ENCODE measurements at places on chromosomes 5 and 9.

- no peak for DNase-seq
Measured at GRCh38 chr9:113919382-113919781, 43.3 kb downstream of the ZNF618 start.

- peak; percentile 24 for DNase-seq
Measured at GRCh38 chr9:117782931-117783788, 79.0 kb downstream of the TLR4 start.

DNA sequence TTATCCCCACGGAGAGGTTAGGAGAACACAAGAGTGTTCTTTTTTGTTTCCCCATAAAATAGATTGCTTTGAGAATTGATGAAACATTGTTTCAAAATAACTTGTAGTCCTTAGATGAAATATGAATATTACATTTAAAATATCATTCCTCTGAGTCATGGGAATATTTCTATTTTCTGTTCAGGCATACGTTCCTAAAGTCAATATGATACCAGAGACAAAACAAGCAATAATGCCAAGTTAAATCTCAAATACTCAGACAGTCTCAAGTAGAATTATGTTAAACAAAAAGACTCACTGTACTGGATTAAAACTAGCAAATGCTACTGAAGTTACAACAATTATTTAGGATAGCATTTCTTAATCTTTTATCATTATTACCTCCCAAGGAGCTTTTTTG is 111.7 kb upstream of the C6 start:
- DNase-seq = no peak

DNA sequence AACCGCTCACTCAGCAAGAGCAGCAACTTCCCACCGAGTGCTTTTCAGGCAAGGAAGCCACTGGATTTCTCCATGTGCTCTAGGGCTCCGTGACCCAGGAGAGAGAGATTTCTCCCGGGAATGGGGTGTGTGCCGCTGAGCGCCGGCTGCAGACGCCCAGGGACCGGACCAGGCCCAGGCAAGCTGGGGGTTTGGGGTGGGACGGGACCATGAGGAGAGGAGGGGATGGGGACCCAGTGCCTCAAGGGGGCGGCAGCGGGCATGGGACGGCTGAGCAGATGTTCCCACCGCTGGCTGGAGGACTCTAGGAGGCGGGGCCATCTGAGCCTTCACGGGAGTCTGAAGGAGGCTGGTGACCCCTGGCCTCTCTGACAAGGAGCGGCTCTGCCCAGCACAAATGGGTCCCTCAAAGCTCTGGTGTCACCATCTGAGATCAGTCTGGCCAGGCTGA is 8.5 kb downstream of the LCN9 start:
- no peak for DNase-seq

DNA sequence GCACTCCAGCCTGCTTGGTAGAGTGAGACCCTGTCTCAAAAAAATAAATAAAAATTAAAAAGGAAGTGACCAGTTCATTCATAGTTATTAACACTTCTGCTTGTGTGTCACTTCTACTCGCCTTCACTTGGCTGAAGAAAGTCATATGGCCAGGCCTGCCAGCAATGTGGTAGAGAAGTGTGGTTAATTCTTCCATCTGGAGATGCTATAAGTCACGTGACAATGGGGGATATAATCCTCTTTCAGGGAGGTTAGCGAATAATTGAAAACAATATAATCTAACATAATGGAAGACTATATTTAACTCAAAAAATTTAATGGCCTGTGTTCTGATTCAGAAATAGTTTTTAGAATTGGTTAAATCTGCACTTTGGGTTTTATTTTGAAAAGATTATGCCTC is 305.6 kb downstream of the DOCK8 start:
- no peak for DNase-seq

- DNase-seq = peak; percentile 38
Measured at GRCh38 chr5:127492854-127493738, 24.3 kb upstream of the PRRC1 start.

- peak; percentile 62 for DNase-seq
Measured at GRCh38 chr9:131008909-131009618, at the start of gene LAMC3. LAMC3 (plus strand) TSS chr9:131009174; CDS start chr9:131009215, 41 bp downstream.

- DNase-seq = no peak
Measured at GRCh38 chr5:156522651-156523529, 195.9 kb downstream of the SGCD start.

DNA sequence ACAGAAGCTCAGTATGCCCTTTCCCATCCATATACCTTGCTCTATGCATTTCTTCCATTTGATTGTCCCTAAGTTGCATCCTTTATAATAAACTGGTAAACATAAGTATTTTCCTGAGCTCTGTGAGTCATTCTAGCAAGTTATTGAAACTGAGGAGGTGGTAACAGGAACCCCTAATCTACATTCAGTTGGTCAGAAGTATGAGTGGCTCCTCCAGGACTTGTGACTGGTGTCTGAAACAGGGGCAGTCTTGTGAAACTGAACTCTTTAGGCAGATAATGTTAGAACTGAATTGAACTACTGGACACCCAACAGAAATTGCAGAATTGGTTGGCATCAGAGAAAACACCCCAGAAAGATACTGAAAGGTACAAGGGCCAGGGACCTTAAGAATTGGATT is 133.1 kb upstream of the POU5F2 start:
- no peak for DNase-seq

DNA sequence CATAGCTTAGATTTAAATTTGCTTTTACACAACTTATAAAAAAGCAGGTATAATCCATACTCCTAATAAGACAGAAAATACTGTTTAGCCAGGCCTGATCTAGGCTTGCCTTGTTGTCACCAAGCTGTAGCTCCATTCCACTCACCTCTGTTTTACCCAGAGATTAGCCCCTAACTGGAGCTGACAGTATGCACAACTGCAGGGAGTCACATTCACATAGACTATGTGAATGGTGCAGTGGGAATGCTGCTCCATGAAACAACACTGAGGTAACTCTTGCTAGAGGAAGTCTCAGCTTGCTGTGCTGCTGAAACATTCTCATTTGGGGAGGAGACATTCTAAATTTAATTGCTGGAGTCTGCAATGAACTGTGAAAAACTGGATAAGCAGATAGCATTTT is 209.1 kb downstream of the TMEM232 start:
- no peak for DNase-seq

- no peak for DNase-seq
Measured at GRCh38 chr9:116393198-116393597, 239.6 kb downstream of the PAPPA start.

DNA sequence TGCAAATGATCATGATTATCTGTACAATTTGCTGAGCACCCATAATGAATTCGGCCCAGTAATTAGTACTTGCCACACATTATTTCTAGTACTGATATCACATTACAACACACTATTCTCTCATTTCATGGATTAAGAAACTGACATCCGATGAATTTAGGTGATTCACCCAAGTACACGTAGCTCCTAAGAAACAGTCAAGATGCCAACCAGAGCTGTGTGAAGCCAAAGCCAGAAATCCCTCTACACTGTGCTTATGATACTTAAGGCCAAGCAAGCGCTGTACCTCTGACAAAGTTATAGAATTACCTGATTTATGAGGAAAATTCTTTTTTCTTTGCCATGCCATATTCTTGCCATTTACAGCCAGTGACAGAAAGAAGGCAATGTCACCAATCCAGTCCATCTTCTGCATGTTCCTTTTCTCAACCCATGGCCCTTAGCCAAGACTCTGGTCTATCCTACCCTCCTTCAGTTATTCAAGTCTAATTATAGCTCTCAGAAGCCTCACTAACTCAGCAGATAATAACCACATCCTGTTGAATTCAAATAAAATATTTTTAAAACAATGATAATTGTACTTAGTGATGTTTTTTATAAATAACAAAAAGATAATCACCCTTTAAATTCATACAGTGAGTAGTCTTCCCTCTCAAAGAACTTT is 74.3 kb upstream of the PTGER4 start:
- DNase-seq = no peak

DNA sequence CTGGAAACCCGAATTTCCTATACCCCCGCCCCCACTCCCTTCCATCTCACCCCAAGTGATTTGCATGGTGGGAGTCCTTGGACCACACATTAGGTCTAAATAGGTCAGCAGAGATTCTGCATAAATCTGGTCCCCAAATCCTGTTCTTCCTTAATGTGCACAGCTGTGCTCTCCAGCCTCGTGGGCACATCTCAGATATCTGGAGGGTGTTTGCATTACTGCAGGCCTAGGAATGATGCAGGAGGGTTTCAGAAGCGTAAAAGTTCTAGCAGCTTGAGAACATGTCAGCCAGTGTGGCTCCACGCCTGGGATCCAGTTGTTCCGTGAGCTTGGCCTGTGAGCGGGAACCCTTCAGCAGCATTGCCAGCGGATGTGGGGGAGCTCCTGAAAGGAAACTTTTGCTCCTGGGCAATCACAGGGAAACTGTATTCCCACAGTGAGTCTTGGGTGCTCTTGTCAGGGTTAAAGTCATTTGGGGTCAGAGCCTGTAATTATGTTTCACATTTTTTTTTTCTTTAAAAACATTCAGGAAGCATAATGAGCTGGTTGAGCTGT is 12.9 kb downstream of the ARHGAP26 start:
- DNase-seq = no peak

DNA sequence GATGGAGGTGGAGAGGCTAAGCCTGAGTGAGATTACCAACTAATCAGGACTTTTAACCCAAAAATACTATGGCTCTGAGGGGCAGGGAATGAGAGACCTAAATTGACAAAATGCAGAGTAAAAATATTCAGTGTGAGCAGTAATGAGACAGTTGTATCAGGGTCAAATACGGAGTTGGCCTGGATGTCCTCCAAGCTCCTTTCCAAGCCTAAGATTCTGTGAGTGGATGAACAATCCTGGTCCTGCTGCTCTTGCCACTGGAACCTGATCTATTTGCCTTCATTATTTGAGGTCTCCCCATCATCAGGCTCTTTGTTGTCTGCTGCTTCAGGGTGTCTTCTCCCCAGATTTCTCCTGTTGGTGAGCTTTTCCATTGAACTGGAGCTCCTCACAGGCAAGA is 1.1 kb downstream of the PDCD1LG2 start:
- DNase-seq = no peak

DNA sequence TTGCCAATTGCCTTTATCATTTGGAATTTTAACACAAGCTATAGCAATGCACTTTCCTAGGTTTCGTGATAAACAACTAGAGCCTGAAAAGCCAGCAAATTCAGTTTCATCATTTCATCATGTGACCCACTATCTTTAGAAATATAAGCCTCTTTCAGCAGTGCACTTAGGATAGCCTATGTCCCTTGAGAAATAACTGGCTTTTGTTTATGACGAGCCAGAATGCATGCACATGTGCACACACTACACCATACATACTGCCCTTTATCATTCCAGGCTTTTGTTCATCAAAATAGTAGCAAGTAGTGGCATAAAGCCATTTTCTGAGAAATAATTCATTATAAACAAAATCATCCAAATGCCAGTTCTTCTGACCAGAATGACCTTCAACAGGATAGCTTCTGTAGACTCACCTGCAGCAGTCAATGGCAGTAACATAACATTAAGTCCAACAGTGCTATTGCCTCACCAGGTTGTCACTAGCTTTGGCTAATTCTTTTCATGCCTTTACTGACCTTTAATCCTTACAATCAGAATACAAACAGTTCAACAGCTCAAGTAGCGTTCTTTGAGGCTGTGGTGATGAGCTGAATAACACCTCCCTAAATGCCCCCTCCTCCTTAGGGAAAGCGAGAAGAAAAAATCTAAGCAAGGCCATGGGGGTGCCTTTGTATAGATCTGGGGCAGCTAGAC is 132.3 kb upstream of the SMARCA2 start:
- DNase-seq = no peak

GRCh38 chr5:169147534-169147933 is 153.4 kb downstream of the SLIT3 start:
- no peak for DNase-seq

GRCh38 chr9:75504721-75505120 is 385.8 kb upstream of the PCSK5 start:
- no peak for DNase-seq

- DNase-seq = no peak
Measured at GRCh38 chr9:81874931-81875330, 53.3 kb upstream of the SPATA31D4 start.

DNA sequence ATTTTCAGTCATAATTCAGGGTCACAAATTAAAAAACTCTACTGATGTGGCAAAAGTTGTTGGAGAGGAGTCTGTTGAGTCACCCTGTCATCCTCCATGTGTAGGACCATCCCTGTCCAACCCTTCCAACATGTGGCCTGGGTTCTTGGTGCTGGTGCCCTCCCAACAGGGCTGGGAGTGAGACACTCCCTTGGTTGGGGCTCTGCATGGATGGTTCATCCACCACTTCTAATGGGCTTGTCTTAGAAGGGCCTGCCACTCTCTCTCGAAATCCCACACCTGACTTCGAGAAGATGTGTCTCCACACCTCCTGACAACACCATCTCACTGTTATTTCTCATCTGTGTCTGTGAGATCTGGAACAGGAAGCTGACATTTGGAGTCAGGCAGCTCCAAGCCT is 312.2 kb upstream of the IRX4 start:
- no peak for DNase-seq

- no peak for DNase-seq
Measured at GRCh38 chr5:104539618-104540350, 977.2 kb upstream of the NUDT12 start.

DNA sequence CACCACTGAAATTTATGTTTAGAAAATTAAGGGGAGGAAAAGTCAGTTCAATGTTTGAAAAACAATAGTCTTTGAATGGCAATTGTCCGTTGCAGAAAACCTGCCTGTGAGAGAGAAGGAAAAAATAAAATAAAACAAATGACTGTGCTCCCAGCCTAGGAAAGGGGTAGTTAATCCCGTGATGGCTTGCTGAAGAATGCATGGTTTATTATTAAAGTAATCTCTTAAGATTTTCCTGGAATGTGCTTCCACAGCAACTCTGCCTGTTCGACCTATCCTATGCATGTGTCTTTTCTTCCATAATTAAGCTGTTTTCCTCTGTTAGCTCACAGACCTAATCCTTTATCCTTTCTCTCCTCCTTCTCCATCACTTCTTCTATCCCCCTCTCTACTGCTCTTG is 2.4 kb upstream of the DAB2 start:
- DNase-seq = no peak

DNA sequence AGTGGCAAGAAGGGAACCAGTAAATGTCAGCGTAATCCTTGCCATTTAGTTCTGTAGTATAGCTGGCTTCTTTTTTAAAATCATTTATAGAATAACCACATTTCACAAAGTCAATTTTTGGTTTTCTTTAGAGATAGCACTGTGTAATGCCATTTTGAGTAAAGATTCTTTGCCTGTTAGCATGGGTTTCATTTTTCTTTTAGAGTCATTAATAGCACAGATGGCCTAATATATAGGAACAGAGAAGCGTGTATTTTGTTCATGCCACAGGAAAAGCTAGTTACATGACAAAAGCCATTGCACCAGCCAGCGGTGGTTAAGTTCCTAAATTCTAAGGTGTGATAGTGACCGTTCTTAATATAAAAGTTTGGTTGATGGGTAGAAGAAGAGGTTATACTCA is 1363.9 kb downstream of the MAT2B start:
- DNase-seq = no peak

DNA sequence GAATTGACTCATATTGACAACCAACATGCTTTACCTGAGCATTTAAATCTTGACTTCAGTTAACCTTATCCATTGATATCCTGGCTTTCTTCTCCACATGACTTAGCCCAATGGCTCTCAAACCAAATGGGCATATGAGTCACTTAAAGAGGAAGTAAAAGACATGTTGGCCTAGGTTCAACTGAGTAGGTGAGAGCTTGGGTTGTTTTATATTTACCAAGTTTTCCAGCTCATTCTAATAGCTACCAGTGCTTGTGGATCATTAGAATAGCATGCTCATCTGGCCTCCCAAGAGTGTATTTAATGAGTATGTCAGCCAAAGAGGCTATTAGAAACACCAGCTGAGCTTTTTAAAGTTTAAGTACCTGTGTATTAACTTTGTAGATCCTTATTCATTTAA is 1049.0 kb downstream of the PTPRD start:
- DNase-seq = no peak
